WTC11 (cell line): ENCODE measurements at places on chromosomes 7 and 10.

DNA sequence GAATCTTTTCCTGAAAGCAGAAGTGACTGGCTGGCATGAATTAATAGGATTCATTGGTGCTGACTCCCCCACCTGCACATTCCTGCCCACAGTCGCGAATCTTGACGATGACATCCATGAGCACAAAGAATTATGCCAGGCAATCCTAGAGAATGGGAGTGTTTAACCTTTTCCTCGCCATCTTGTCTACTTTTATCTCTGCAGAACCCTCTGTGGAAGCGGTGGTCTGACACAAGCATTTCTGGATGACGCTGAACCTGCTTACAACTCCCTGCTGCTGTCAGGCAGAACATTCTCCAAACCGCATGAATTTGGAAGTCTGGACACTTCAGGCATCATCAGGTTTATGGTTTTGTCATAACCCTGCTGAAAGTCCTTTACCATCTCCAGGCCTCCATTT lies 36.5 kb downstream of the KLF6 start:
- DNase-seq = no peak

DNA sequence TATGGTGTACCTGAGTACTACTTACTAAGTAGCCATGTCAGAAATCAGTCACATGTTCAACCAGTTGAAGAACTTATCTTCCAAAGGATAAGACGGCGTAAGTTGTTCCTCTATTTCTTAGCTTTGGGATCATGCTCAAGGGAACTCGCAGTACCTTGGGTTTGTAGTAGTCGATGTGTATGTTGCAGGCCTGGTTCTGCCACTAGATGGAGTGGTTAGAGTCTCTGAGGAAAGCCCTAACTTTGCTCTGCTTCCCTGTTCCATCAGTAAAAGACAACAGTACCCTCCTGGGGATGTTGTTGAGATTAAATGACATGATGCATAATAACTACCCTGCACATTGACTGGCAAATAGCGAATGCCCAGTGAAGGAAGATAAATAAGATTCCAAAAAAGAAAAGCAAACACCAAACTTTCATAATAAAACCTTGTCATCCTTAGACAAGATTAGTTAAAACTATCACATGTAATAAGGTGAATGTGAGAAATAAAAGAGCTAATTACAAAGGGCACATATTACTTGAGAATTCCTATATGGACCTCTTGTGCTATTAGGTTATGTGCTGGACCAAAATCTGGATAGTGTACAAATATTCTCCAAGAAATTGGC lies 165.9 kb downstream of the ABCA13 start:
- DNase-seq = peak; percentile 45

- DNase-seq = no peak
These were observed 451.1 kb downstream of the SH2D4B start for GRCh38 chr10:80988755-80989154.

- DNase-seq = peak; percentile 73
These were observed 65.3 kb downstream of the CARD11 start for GRCh38 chr7:2978408-2978807.

GRCh38 chr10:110858297-110858934 lies 13.3 kb upstream of the PDCD4 start:
- no peak for DNase-seq

DNA sequence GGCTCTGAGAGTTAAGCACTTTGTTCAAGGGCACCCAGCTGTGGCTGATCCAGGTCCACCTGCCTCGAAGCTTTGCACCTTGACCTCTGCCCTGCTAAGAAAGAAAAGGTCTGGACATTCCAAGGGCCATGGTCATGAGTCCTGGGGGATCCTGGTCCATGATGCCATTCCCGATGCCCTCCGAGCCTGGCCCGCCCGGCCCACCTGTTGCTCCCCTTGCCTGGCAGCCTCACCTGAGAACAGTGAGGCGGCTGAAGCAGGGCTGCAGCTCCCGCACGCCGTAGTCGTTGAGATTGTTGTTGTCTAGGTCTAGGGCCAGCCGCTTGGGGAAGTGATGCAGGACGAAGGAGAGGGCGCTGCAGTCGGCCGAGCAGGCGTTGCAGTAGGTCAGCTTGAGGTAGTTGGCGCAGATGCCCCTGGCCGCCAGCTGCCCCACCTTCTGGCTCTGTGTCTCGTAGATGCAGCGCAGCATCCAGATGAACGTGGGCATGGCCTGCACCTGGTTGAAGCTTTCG lies 27.5 kb downstream of the NOD1 start:
- no peak for DNase-seq

DNA sequence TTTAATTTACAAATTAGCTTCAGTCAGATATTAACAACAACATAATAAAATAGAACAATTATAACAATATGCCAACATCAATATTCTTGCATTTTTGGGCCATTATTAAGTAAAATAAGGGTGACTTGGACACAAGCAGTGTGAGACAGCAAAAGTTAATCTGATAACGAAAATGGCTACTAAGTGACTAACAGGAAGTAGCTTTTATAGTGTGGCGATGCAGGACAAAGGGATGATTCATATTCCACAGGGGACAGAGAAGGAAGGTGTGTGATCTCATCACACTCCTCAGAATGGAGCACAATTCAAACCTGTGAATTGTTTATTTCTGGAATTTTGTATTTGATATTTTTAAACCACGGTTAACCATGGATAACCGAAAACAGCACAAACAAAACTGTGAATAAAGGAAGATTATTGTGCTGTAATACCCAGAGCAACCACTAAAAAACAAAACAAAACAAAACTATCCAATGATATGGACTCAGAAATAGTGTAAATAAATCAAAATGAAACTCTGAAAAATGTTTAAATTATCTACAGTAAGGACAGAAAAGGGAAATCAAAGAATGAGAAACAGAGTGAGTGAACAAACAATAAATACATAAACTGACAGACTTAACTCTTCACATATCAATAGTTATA lies 66.9 kb upstream of the TFEC start:
- DNase-seq = no peak

GRCh38 chr7:30116771-30117170 lies 18.0 kb upstream of the MTURN start:
- DNase-seq = no peak

DNA sequence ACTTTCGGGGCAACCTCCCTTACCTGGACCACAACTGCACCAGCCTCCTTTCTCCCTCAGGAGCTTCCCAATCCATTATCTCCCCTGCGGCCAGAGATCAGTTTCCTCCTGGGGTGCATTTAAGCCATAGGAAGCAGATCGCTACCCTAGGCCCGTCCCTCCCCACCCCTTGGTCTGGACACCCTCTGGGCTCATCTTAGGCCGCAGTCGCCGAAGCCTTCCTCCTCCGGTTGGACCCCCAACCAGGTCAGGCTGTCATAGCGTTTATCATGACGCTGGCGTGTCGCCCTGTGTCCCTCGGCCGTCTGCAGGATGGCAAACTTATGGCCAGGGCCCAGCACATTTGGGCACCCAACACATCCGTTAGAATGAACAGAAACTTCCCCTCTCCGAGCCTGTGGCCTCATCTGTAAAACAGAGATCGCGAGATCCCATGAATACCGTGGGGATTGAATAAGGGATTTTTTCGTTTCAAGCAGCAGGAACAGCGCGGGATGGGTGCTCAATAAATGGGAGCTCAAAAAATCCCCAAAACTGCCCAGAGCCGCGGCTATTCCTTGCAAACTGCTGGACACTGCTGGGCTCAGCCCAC lies 669 bp upstream of the AP5Z1 start:
- no peak for DNase-seq

DNA sequence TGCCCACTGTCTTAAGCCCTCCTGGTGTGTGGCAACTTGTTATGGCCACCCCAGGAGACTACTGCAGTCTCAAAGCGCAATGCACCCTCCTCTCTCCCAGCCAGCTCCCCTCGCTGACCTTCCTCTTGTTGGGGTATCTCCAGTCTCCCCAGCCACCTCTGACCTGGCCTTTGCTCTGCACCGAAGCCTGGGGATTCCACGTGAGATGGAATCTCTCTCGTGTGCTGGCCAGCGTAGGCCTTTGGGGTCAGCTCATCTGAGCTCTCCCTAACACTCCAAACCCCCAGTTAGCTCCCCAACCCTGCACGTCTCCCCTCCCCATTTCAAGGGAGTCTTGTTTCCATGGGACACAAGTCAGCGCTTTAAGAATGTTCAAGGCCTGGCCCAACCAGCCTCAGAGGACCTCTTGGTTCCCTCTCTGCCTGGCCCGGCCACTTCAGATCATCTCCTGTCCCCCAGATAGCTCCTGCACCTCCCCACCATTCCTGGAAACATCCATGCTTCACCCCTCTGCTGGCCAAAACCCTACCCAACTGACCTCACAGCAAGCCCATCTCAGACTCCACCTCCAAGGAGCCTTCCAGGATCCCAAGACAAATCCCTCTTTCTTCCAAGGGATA lies 11.2 kb downstream of the ITPRIP start:
- DNase-seq = no peak

- DNase-seq = no peak
These were observed 54.8 kb upstream of the EXOC4 start for GRCh38 chr7:133197972-133198544.

- DNase-seq = no peak
These were observed 183.3 kb downstream of the JCAD start for GRCh38 chr10:29876008-29876555.

- no peak for DNase-seq
These were observed 21.4 kb downstream of the BZW2 start for GRCh38 chr7:16667355-16667754.

DNA sequence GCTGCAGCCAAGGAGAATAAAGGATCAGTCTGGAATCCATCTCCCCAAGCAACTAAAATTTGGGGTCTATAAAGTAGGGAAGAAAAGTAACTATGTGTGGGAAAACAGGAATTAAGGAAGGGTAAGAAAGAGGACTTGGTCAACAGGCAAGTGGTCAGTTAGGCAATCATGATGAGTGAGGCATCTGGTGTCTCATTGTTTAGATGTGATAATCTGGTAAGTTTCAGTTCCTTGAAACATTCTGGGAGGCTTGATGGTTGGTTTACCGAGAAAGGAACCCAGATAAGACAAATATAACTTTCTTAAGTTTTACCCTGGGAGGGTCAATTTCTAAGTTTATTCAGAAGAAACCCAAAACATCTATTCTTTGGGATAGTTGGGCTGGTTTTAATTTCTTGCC lies 22.3 kb downstream of the HYAL4 start:
- DNase-seq = no peak

DNA sequence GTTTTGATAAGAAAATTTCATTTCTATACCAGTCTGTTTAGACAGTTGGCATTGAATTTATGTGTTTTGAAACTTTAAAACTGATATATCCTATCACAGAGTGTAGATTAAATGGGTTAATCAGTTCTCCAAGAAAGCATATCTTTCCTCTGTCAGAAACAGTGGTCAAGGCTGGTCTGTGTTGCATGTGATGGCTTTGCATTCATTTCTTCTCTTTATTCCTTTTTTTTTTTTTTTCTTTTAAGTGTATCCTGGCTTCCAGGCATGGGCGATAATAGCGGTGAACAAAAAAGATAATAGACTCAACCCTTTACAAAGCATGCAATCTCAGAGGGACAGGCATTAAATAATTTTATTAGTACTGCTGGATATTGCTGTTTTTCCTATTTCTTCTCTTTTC lies 136.6 kb downstream of the LRRC4 start:
- DNase-seq = no peak

- DNase-seq = no peak
These were observed 232.5 kb downstream of the CDK14 start for GRCh38 chr7:90828601-90829000.

- no peak for DNase-seq
These were observed 871.7 kb downstream of the LRMDA start for GRCh38 chr10:76302961-76303630.

DNA sequence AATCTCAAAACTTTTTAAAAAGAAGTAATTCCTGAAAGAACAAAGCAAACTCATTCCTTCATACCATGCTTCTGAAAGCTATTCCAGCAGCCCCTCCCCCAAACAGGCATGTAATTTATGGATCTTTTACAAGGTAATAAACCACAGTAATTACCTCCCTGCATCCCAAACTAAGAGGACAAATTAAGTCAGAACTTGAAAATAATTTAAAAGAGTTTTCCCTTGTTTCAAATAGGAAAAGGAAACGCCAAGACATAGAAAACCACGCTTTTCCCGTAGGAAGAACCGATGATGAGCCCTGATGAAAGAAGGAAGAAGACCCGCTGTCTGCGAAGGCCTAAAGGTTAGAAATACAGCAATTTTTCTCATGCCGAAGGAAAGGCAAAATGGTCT lies 8.9 kb downstream of the HOXA4 start:
- DNase-seq = no peak

- peak; percentile 75 for DNase-seq
These were observed 51.4 kb upstream of the PFKFB3 start for GRCh38 chr10:6151087-6151977.

DNA sequence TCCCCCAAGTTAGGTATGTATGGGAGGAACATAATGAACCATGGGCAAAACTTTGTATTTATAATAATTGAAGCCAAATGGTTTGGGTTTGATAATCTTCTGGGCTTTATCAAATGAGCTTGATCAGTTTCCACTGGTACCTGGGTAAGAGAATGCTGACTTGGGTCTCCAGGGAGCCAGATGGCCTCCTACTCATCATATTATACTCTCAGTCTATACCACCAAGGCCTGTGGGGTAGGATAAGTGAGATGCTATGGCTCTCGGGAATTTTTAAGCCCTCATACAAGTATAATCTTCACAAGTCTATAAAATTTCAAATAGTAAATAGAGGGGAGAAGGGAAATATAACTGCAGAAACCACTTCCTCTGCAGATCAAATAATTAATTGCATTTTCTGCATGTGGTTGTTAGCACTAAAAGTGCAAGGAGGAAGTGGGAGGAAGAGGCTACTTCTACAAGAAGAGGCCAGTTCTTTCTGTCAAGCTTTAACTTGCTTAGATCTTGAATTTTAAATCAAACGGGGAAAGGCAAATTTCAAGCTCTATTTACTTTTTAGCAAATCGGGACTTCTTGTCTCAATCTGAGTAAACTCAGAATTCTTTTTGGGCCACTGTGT lies 349.0 kb downstream of the SORCS1 start:
- DNase-seq = no peak

DNA sequence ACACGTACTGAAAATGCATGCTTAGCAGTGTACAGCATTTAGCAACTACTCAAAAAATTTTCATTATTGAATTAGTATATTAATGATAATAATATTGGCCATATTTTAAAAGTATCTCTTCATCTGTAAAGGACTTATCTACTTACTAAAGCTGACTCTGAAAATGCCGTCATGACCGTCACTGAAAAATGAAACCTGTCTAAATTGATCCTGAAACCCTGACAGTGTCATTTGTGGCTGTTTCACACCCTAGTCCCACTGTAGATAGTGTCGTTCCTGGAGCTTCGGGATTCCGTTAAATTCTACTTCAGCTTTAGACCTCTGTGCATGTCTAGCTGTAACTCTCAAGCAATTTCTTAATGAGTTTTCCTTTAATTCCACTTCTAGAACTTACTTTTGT lies 35.8 kb upstream of the EZH2 start:
- DNase-seq = no peak

DNA sequence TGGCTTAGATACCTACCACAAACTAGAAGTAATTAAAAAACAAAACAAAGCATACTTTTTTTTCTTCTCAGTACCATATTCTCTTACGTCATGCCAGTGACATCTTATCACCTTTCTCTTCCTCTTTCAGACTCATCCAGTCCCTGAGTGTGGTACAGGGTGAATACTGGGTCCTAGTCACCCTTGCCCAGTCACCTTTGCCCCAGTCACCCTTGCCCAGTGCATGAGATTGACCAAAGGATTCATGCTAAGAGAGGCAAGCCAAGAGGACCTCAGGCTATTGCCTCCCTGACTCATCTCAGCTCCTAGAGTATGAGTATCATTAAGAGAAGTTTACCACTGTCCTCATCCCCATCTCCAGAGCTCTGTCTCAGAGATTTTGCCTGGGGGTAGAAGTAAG lies 10.0 kb upstream of the TSPAN12 start:
- no peak for DNase-seq
